H1 (cell line): ENCODE measurements at places on chromosomes 4 and X. TPM values are rescaled to one million over a fixed set of nuclear protein-coding genes. Genes with fewer than 3 reads are reported as not detected.

The SSX2B gene
- total RNA-seq: not detected in 2 replicates

The TMEM31 gene
- not detected in 2 replicates for total RNA-seq

The TMSB15A gene
- total RNA-seq: 84.1 and 87.6 TPM in 2 replicates

The IRAK1 gene
- total RNA-seq: 41.7 and 47.2 TPM in 2 replicates

The AP1S2 gene
- total RNA-seq: 230 and 237 TPM in 2 replicates

The SYTL5 gene
- total RNA-seq: 0.38 and 0.52 TPM in 2 replicates

- no peak for DNase-seq
Measured at GRCh38 chr4:142475663-142476062, 370.4 kb downstream of the INPP4B start.

GRCh38 chr4:99803566-99804101 is 13.0 kb upstream of the DAPP1 start:
- DNase-seq: no peak

GRCh38 chr4:57875829-57876392 is 765.7 kb upstream of the IGFBP7 start:
- DNase-seq: no peak

DNA sequence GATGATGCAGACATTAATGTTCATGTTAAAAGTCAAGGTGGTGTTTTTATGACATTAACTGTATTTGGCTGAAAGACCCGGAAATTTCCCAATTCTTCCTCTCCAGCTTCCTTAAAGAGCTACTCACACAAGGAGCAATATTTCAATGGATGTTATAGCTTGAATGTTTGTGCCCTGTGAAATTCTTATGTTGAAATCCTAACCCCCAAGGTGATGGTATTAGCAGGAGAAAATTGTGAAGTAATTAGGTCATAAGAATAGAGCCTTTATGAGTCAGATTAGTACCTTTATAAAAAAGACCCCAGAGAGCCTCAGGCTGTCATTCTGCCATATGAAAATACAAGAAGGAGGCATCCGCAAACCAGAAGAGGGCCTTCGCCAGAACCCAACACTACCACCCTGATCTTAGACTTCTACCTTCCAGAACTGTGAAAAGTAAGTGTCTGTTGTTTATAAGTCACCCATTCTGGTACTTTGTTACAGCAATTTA is 3.6 kb downstream of the TLR1 start:
- no peak for DNase-seq

- no peak for DNase-seq
Measured at GRCh38 chrX:56812515-56813105, 83.6 kb downstream of the NBDY start.

DNA sequence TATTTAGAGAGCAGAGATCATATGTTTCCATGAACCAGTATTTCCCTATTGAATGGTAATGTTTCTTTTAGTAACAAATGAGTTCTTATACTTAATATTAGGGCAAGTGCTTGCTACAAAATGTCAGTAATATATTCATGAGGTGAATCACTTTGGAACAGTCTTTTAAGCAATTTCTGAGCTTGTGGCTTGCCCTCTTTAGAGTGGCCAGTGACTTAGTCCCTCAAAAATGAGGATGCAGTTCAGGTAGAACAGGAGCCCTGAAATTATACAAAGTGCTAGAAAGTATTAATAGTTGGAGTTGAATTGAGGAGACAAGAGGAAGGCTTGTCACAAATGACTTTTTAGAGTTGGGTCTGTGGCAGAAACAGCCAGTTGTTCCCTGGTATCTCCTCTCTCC is 53.4 kb upstream of the PITX2 start:
- DNase-seq: no peak

DNA sequence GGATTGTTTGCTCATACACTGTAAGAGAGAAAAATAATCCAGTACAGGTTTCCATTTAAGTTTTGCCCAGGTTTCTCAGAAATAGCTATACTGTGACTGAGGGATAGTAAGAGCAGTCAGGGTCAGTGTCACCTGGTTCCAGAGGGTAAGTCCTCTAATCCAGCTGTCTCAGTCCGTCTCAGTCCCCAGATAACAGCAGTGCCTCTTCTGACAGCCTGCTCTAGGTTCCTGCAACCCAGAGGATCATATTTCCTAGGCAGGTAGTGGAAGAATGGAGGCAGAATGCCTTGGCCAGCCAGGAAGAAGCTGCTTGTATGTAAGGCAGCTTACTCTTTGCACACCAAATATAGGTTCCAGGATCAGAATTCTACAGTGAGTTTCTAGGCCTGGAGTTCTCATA is 22.6 kb upstream of the GNRHR start:
- DNase-seq: no peak

DNA sequence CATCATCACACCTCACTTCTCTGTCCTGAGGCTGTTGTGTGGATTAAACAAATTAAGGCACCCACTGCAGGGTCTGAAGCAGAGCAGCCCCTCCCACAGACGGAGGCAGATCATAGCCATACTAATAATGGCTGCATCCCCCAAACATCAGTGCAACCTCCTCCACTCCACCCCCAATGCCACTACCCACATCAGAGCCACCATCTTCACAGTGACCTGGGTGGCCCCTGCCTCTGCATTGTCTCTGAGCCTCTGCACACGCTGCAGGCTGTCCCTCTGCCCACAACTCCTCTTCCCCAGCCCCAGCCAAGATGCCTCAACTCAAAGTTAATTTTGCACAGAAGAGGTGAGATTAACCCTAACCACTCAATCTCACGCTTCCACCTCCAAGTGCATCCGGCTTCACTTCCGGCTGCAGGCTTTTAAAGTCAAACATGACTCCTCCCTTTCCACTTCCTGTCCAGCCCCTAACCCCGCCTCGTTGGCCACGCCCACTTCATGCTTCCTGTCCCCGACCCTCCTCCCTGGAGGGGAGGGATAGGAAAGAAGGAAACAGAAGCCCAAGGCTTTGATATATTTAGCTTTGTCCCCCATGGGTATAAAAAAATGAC is 22.7 kb downstream of the JAKMIP1 start:
- DNase-seq: no peak

DNA sequence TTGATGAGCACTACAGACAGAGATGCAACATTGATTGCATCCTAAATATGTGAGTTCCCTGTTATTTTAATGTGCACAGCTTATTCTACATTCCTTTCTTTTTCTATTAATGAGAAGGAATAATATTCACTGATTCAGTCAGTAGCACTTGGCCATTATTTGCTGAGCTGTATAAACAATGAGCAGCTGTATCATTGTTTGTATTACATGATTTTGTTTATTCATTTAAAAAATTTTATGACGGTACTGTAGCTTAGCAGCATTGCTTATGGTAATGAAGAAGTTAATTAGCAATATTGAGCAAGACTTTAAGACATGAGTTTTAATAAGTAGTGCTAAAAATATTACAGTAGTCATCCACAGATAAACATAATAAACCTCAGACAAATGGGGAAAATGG is 582.0 kb downstream of the ADGRL3 start:
- DNase-seq: no peak

DNA sequence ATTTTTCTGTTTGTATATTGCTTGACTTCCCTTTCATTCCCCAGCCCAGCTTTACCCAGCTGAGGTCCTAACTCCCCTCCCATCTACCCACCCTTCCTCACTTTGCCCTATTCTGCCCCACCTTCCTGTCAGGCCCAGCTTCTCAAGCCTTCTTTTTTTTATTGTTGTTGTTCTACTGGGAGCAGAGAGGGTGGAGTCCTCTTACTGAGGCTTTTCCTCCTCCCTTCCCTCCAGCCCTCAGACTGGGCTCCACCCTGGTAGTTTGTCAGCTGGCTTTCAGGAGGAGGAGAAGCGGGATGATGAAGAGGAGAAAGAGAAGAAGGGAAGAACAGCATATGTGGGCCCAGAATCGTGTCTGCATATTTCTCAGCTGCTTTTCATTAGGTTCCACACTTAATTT is 3.2 kb upstream of the KLF8 start:
- no peak for DNase-seq

GRCh38 chrX:40158036-40158706 is 60.4 kb upstream of the BCOR start:
- no peak for DNase-seq

- no peak for DNase-seq
Measured at GRCh38 chrX:145832796-145833195, 15.2 kb downstream of the SLITRK2 start.
